ENCODE measurements at places on chromosomes 4 and X. TPM values are rescaled to one million over a fixed set of nuclear protein-coding genes. Genes with fewer than 3 reads are reported as not detected.

DNA sequence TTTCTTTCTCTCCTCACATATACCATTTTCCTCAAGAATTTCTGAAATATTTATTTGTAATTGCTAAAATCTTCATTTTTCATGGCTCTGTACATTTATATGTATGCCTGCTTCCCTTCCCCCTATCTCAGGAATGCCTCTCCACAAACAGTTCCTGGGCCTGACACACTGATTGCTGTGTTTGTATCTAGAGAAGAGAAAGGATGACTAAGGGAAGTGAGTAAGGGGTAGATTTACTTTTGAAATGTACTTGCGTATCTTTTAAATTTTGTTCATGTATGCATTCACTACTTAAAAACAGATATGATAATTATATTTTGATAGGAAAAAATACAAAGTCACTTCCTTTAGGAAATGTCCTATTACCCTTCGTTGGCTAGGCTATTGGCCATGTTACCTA is 790.8 kb downstream of the PCDH18 start:
- no peak for DNase-seq

DNA sequence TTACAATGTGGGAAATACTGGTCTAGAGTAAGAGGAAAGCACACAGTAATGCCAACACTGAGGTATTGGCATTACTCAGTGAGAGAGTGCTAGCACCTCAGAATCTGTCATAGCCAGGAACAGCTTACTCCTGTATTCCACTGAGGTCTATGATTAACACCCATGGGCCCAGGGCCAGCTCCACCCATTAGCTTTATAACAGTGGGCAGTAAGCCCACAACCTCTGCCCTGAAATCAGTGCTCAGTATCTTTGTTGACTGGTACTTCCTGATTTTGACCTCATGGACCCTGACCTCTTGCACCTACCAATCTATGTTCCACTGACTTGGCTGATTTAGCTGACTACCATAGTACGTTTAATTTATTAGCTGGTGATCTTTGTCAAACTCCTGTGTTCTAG is 56.1 kb downstream of the LANCL3 start:
- no peak for DNase-seq

DNA sequence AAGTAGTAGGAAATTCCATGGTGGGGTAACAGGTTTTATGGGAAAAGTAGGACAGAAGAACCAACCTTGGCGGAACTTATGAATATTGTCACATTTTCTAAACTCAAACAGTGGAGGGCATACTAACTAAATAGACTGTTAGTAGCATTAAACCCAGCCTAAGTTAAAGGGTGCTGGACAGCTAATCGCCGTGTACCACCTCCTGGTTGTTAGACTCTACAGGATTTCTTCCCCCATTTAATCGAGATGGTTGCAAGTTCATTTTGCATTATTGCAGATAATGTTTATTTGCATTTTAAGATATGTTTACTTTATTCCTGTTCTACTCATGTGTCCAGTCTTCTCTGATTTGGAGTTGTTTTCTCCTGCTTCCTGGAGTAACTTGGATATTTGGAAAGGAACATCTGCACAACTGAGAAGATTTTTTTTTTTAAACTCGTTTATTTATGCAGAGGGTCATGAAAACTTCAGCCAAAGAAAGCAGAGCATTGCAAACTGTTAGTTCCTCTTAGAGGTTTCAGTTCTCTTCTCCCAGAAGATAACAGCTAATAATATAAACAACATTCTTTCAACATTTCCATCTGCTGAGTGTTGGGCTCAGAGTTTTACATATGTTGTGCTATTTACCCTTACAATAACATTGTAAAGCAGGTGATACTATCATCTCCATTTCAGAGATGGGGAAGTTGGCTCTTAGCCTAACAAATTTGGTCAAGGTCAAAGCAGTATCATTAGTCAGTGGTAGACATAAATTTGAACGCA is 51.5 kb upstream of the TBC1D9 start:
- peak; percentile 71 for DNase-seq

DNA sequence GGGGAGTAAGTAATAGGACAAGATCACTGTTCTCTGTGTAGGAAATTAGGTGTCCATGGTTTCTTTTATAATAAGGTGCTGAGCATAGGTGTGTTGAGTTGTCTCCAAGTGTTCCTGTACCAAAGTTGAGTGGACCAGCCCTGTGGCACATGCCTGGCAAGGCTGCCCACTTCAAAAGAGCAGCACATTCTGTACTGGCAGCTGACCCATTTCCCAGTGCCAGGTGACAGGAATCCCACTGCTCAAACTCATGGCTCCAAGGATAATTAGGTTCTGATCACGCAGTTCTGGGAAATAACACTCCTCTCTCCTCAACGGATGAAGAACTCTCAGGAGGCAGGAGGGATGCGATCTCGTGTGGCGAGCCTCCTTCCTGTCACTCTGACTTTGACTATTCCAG is 12.8 kb upstream of the LGI2 start:
- no peak for DNase-seq

The MEPE gene
- total RNA-seq: not detected

- DNase-seq: no peak
These were observed 111.9 kb downstream of the STOX2 start for GRCh38 chr4:184016759-184017668.

DNA sequence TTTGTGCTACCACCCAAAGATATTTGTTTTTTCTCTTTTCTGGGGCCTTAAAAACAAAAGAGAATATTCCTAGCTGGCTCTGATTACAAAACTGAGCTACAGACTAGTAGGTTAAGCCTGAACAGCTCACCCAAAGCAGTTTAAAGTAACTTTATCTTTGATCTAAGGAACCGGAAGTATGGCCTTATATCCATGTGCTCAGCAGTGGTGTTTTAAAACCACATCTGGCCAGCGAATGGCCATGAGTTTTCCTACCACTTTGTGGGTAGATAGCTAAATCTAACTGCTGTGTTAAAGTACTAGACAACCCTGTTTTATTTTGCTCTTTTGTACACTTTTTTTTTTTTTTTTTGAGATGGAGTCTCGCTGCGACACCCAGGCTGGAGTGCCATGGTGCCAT is 24.6 kb downstream of the ADGRG4 start:
- no peak for DNase-seq

All from GM12878 (cell line).